ENCODE measurements at places on chromosomes 2 and 18. TPM values are rescaled to one million over a fixed set of nuclear protein-coding genes. Genes with fewer than 3 reads are reported as not detected.

The UGT1A3 gene
- total RNA-seq, result not detected

The SELENOI gene
- 17.9 TPM for total RNA-seq

The RNU2-63P gene
- not detected for total RNA-seq

The ZEB2 gene
- 50.1 TPM for total RNA-seq

The FAM237A gene
- not detected for total RNA-seq

The ABCG5 gene
- not detected for total RNA-seq

The NT5C1B gene
- total RNA-seq, result not detected

The APLF gene
- total RNA-seq, result 6.9 TPM

The APOB gene
- under 0.01 TPM for total RNA-seq

The COL6A3 gene
- 482 TPM for total RNA-seq

The C2orf72 gene
- total RNA-seq, result not detected

The QPCT gene
- total RNA-seq, result 11.2 TPM

The SULT1C4 gene
- total RNA-seq, result not detected

The KLF11 gene
- total RNA-seq, result 7.0 TPM

The TRAK2 gene
- 30.0 TPM for total RNA-seq

The CHPF gene
- 193 TPM for total RNA-seq

Data from placental pericyte (primary cell).